ENCODE measurements at places on chromosomes 12 and 14.

DNA sequence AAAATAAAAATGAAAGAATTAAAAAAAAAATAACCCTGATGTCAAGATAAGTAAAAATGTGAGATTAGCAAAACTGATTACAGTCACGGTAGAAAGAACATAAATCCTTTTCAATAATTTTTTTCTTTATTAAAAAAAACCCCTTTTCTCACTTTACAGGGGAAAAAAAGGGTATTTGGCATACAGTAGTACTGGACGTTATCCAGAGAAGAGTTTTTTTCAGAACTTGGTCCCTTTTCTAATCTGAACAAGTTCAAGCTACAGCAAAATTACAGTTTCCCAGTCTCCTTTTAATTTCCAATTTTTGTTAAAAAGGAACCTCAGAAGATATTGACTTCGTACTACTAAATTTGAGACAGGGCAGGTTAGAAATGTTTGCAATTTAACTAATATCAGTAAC lies 134.7 kb upstream of the DCN start:
- DNase-seq, result no peak

DNA sequence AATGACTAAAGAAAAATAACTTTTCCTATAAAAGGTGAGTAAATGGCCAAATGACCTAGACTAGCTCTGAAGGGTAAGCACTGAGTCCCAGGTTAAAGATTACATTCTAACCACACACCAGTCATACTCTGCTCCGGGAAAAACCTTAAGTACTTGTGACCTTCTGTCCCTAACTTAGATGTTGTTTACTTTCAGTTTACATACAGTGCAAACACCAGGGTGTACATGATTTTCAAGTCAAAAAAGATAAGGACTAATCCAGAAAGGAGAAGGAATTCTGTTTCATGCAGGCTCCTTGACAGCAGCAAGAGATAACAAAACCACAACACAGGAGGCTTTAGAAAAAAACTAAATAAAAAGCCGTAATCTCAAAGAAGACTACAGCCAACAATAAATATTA lies 174.2 kb downstream of the PPM1H start:
- DNase-seq, result no peak

- no peak for DNase-seq
These were observed 190.8 kb upstream of the CNOT2 start for GRCh38 chr12:70052476-70052875.

- DNase-seq, result no peak
These were observed 3.8 kb downstream of the MTHFD1 start for GRCh38 chr14:64391986-64392385.

DNA sequence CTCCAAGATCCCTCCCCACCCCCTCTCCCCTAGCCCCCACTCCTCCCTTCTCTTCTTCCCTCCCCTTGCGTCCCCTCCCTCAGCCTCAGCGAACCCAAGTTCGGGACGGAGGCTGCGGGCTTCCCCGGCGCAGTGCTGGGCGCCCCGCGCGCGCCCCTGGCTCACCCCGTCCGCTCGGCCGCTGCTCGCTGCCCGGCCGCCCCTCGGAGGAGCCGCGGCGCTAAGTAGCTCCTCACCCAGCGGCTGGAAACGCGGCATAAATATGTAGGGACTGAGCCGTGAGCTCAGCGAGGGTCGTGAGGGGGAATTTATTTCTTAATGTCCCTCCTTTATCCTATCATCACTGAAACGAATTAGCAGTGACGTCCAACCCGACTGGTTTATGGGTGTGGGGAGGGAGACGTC lies at the start of gene NOS1:
Gene NOS1, minus strand, starts transcription at position 280 of the 405 bp plus-strand sequence. CDS start 30,557 bp downstream, outside the sequence.
- no peak for DNase-seq
